Activated naive CD8-positive, alpha-beta T cell treated with anti-CD3 and anti-CD28 coated beads, Interleukin-2, amount 50 U/mL, for 24 hours (primary cell): ENCODE measurements at places on chromosomes 12 and 14.

DNA sequence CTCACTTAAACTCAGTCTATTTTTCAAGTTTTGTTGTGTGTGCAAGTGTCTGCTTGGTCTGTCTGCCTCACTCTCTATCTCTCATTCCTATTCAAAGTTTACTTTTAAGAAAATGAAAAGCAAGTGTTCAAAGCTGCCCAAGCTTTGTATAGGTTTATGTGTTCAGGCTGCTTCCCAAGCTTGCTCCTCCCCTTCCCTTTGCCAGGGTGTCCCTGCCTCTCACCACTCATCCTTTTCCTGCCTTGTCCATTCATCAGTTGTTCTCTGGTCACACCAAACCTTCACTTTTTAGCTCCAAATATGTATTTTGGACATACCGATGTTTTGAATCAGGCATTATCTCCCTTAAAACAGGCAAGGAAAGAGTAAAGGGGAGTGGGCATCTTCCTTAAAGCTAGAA is 41.3 kb downstream of the STK38L start:
- DNase-seq, result no peak

GRCh38 chr14:54709444-54709843 is 142.5 kb downstream of the SAMD4A start:
- DNase-seq, result no peak

GRCh38 chr12:132428936-132429601 is 60.9 kb upstream of the FBRSL1 start:
- no peak for DNase-seq

GRCh38 chr12:67968321-67968720 is 20.9 kb upstream of the IFNG-AS1 start:
- no peak for DNase-seq

- DNase-seq, result no peak
Observed at GRCh38 chr14:100593751-100594624, 6.8 kb upstream of the BEGAIN start.

- no peak for DNase-seq
Observed at GRCh38 chr12:28844718-28845117, 304.4 kb upstream of the FAR2 start.

- no peak for DNase-seq
Observed at GRCh38 chr14:77612011-77612620, 4.3 kb downstream of the SPTLC2 start.
